ENCODE measurements at places on chromosomes 12 and 14.

- DNase-seq: no peak
Measured at GRCh38 chr12:95547522-95548055, 3.7 kb downstream of the USP44 start.

- no peak for DNase-seq
Measured at GRCh38 chr14:99408286-99408970, 72.2 kb downstream of the SETD3 start.

- peak; percentile 74 for DNase-seq
Measured at GRCh38 chr14:106883218-106883692, 1356.9 kb downstream of the TMEM121 start.

- no peak for DNase-seq
Measured at GRCh38 chr14:106840258-106840657, 1313.9 kb downstream of the TMEM121 start.

- DNase-seq: peak; percentile 16
Measured at GRCh38 chr12:118714051-118714460, 267.3 kb upstream of the SRRM4 start.
